ENCODE measurements at places on chromosomes 7 and 10. TPM values are rescaled to one million over a fixed set of nuclear protein-coding genes. Genes with fewer than 3 reads are reported as not detected.

Gene AGAP5
- 7.6 TPM for total RNA-seq

Gene FFAR4
- 4.7 TPM for total RNA-seq

Gene ANKRD2
- total RNA-seq = not detected

Gene C1GALT1
- total RNA-seq = 39.5 TPM

Gene FAM25C
- total RNA-seq = not detected

Gene TEX47
- total RNA-seq = not detected

Gene STK31
- total RNA-seq = 0.74 TPM

Gene MRPS17
- 6.4 TPM for total RNA-seq

Gene ITPRID1
- 0.51 TPM for total RNA-seq

Gene OPALIN
- not detected for total RNA-seq

Gene HMX2
- total RNA-seq = not detected

Gene WDFY4
- 26.9 TPM for total RNA-seq

Gene VENTX
- 3.3 TPM for total RNA-seq

Gene STOX1
- 10.1 TPM for total RNA-seq

Gene HTR5A
- not detected for total RNA-seq

Gene LRCH4
- total RNA-seq = 38.1 TPM

Gene SORBS1
- total RNA-seq = 68.9 TPM

Gene GFRA1
- 30.4 TPM for total RNA-seq
